Stimulated activated CD8-positive, alpha-beta memory T cell treated with anti-CD3 and anti-CD28 coated beads, Interleukin-4, amount 100 ng/mL, for 1 hour (primary cell): ENCODE measurements at places on chromosomes 3 and 15.

DNA sequence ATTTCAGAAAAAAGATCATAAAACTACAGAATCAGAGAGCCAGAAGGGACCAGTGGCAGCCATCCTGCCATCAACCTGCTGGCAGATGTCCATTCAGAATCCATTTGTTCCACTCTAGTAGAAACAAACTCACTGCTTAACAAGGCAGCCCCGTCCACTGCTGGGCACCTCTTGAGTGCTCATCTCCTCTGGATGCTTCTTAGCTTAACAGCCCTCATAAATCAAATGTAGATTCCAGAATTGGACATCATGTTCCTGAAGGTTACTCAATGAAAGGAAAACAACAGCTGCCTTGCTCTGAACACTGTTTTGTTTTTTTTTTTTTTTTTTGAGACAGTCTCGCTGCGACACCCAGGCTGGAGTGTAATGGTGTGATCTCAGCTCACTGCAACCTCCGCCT is 37.3 kb downstream of the ABCC5 start:
- no peak for DNase-seq

- DNase-seq = no peak
These were observed at the start of gene CSPG5 for GRCh38 chr3:47578691-47579632. TSS of gene CSPG5 (minus strand) at chr3:47578865. CDS start at chr3:47578693, 172 bp downstream.

- no peak for DNase-seq
These were observed 69.8 kb downstream of the TIGIT start for GRCh38 chr3:114363554-114364202.

- no peak for DNase-seq
These were observed 185.6 kb downstream of the PLCL2 start for GRCh38 chr3:17070161-17070959.

- DNase-seq = no peak
These were observed 304.5 kb downstream of the OTOL1 start for GRCh38 chr3:161800985-161801559.

GRCh38 chr3:37608061-37608702 is 253.5 kb upstream of the CTDSPL start:
- no peak for DNase-seq

DNA sequence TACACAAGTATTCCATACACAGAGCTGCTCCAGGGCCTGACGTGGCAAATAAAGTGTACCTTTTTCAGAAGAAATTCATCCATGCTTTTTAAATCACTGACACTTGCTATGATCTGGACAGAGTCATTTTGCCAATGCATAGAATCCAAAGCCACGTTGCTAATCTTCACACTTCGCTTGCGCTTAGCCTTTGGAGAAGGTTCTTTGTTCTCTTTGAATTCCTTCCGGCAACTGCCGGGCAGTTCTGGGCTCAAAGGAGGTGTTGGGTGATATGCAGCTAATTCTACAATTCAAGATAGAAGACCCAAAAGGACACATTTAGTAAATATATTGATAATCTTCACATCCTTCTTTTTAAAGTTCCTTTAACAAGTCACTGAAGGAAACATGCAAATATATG is 69.9 kb downstream of the NR2E3 start:
- no peak for DNase-seq

DNA sequence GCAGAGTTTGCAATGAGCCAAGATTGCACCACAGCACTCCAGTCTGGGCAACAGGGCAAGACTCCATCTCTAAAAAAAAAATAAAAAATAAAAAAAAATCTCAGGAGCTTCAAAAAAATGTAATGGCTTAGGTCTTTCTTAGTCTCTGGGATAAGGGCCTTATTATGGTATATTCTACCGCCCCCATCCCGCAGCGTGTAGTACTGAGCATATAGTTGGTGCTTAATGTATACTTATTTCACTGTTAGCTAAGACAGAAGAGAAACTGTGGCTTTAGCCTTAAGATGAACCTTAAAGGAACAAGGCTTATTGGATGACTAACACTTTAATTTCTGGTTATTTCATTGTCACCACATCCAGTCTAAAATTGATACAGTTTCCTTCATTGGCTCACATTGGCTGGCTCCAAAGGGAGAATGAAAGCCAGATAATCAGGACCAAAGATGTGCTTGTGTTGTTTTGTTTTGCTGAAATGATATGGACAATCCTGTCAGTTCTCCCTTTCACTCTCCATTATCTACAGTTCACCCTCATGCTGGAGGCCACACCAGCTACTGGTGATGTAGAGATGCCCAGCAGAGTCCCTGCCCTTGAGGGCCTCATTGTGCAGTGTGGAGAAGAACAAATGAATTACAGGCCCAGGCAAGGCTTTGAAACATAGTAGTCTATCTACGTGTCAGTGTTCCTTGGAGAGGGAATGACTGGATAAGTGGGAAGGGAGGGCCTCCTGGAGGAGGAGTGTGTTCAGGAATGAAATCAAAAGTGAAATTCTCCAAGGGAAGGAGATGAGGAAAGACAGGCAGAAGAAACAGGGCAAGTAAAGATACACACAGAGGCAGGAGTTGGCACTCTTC is 17.4 kb upstream of the RAF1 start:
- DNase-seq = no peak
